ENCODE measurements at places on chromosomes 3 and 15.

GRCh38 chr3:16143861-16144447 lies 30.5 kb upstream of the GALNT15 start:
- no peak for DNase-seq

DNA sequence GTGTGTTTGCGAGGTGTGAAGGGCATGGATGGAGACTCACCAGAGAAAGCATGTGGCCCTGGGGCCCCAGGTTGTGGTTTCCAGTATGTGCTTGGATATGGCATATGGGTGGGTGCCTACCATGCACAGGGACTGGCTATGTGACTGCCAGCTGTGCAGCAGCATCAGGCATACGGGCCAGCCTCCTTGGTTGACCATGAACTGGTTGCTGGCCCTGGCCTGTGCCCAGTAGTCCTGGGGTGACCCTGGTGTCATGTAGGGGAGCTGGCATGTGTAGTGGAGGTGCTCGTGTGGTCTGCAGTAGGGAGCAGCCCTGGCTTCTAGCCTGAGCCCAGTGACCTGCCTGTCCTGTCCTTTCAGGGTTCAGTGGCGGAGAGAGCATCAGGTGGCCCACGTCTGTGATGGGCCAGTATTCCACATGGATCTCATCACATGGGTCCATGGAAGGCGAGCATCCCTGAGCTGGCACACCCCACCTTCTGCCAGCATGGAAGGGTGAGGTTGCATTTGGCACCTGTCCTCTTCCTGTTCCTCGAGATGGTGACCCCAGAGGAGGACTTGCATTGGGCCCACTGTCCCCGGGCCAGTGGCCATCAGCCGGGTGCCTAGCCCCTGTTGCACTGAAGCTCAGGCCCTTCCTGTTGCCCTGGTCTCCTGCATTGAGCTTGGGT lies 228.9 kb downstream of the SNRPN start:
- DNase-seq, result no peak

DNA sequence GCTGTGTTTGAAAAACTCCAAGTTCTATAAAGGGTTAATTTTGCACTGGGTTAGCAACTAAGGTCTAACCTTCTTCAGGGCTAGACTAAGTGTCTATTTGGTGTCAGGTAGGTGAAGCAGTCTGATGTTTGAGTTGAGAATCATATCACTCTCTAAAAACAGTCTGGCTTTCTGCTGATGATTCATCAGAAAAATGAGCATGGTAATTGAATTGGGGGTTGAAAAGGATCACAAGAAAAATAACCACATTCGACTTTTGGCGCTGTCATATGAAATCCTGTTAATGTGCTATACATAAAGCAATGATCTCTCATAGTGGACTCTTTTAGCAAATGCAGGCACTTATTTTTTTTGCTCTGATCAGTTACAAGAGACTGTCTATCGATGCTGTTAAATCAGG lies 242.2 kb upstream of the AZI2 start:
- DNase-seq, result no peak

DNA sequence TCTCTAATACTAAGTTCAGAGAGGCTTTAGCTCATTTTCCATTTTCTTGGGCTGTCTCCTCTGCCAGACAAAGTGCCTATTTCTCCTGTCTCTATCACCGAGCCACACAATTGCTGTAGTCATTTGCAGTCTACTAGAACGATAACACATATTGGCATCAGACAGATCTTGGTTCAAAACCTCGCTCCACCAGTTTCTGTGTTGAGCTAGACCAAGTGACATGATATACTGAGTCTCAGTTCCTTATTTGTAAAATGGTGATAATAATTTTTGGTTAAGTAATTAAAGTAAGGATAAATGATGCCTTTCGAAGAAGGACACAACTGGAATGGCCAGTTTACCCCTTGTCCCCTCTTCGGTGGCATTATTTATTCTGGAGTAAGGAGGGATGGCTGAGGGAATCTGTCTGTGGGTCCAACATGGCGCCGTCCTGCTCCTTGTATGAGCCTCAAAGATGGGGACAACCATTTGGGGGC lies 398 bp upstream of the RAB7A start:
- no peak for DNase-seq

- DNase-seq, result no peak
Observed at GRCh38 chr15:85382942-85383341, 2.5 kb downstream of the AKAP13 start.

- DNase-seq, result no peak
Observed at GRCh38 chr3:19446687-19447086, 298.4 kb downstream of the KCNH8 start.

GRCh38 chr3:150905339-150905738 lies at the start of gene MINDY4B:
MINDY4B (minus strand) TSS chr3:150905439; CDS start chr3:150905439, 0 bp downstream.
- DNase-seq, result no peak

GRCh38 chr3:133948996-133949395 lies 53.3 kb upstream of the RAB6B start:
- no peak for DNase-seq

- no peak for DNase-seq
Observed at GRCh38 chr3:60573494-60573893, 677.8 kb downstream of the FHIT start.

- DNase-seq, result no peak
Observed at GRCh38 chr15:88983861-88984429, 70.8 kb upstream of the MFGE8 start.

DNA sequence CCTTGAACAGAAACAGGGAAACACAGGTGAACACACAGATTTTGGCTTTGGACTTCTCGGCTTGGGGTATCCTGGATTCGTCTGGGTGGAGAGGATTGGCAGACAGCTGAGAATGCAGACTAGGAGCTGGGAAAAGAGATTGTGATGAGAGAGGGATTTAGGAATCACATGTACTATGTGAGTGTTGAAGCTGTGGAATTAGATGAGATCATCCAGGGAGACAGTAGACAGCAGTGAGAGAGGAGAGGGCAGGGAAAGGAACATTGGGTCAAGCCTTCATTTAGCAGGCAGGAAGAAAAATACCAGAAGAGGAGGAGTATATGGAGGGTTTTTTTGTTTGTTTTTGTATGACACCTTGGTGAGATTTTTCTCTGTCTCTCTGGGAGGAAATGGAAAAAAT lies 262.1 kb upstream of the TBL1XR1 start:
- DNase-seq, result no peak

- no peak for DNase-seq
Observed at GRCh38 chr3:107739227-107739626, 216.5 kb downstream of the BBX start.

- DNase-seq, result no peak
Observed at GRCh38 chr15:52379395-52380106, 83.9 kb upstream of the MYO5C start.

DNA sequence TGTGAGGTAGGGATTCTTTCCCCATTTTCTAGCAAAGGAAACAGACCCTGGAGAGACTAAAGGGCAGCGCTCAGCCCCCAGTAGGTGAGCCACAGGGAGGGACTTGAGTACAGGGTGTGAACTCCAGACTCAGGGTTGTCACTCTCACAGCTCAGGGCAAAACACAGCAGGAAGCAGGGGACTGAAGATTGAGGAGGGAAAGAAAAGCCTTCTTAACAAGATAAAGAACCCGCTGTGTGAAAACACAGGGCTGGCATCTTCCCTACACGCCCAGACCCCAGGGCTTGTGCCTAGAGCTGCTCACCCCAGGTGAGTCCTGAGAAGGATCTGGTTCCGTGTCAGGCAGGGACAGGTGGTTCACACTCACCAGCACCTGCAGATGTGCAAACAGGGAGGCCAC lies 59.6 kb downstream of the ABTB1 start:
- DNase-seq, result no peak

- no peak for DNase-seq
Observed at GRCh38 chr3:115922681-115923347, 299.5 kb downstream of the GAP43 start.

DNA sequence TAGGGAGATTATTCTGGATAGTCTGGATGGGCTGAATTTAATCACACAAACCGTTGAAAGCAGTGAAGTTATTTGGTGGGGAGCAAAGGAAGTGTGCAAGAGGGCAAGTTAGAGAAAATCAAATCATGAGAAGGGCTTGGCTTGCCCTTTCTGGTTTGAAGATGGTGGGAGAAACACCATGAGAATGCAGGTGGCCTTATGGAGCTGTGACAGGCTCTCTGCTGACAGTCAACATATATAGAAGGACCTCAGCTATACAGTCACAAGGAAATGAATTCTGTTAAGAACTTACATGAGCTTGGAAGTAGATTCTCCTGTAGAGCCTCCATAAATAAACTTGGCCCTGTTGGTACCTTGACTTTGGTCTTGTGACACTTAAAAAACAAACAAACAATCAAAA lies 72.3 kb downstream of the GMNC start:
- no peak for DNase-seq

All from inflammatory macrophage treated with lipopolysaccharide for 1 hour (primary cell).